RCC 7860 (cell line): ENCODE measurements at places on chromosomes 5 and 9.

GRCh38 chr9:88533951-88534455, 975 bp upstream of the NXNL2 start:
- peak; percentile 92 for DNase-seq

DNA sequence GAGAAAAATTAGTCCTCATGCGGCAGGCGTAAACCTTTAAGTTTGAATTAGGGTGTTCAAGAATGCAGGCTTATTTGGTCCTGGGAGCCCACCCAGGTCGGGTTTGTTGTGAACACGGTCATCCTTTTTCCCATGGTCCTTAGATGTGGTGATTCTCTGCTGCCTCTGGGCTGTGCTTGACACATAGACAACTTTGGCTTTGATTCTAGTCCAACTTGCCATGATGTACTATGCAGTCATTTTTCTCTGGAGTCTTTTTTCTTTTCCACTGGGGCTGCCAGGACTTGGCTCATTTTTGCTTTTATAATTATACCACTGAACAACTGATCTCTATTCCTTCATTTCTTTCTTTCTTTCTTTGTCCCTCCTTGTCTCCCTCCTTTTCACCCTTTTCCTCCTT, 218.6 kb downstream of the SREK1 start:
- no peak for DNase-seq

DNA sequence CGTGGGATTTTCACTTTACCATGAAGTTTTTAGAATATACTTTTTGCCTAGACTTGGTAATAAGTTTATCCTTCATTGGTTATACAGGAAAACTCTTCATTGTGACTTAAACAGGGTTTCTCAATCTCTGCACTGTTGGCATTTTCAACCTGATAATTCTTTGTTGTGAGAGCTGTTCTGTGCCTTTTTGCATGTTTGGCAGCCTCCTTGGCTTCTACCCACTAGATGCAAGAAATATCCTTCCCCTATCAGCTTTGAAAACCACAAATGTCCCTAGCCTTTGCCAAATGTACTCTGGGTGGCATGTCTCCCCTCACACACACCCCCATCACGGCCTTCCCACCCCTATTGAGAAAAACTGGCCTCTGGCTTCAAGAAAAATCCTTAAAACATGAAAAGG, 180.9 kb downstream of the ESM1 start:
- no peak for DNase-seq

DNA sequence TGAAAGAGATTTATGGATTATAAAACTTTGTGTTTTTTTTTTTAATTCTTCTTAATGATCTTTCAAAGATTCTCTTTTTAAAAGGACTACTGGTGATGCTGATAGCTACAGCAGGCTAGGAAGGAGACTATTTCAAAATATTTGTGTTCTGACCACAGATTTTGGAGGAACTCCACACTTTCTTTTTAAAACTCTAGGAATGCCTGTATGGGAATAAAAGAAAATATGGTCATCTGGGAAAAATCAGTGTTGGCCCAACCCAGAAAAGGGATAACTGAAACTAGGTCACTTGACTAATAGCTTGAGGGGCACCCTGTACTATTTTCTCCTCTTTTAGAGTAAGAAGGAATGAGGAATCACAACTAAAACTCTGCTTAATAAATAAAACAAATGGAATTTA, 97.6 kb upstream of the ADAMTS19 start:
- DNase-seq = no peak

GRCh38 chr5:41827792-41828191, 42.4 kb downstream of the OXCT1 start:
- no peak for DNase-seq

DNA sequence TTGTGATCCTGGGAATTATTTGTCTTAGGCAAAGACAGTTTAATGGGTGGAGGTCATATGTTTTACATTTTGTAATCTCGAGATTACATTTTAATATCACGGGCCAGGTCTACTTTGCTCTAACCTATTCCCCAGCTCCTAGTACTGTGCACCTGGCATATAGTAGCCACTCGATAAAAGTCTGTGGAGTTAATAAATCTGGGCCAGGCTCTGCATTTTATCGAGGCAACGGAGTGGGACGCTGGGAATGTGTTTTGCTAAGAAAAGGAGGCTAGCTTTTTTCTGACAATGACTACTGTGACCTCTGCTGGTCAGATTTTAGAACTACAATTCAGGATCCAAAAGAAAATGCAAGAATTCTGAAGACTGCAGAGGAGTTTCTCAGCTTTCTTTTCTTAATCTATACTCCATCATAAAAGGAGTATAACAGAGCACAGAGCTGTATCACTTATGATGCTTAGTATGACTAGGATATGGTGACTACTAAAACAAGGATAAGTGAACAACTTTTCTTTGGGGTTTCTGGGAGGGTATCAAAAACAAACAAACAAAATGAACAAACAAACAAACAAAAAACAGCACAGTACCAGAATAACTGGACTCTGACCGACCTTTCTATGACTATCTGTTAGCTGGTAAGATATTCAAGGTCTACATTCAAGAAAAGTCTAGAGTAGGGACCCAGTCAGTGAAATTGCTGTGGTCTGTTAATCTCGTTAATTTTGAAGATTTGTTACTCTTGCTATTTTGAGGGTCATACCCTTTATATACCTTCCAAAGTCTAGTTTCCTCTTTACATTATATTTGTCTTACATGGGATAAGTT, 46.1 kb upstream of the CER1 start:
- DNase-seq = peak; percentile 35

- DNase-seq = no peak
Measured at GRCh38 chr5:172417983-172418630, 36.2 kb downstream of the SH3PXD2B start.

DNA sequence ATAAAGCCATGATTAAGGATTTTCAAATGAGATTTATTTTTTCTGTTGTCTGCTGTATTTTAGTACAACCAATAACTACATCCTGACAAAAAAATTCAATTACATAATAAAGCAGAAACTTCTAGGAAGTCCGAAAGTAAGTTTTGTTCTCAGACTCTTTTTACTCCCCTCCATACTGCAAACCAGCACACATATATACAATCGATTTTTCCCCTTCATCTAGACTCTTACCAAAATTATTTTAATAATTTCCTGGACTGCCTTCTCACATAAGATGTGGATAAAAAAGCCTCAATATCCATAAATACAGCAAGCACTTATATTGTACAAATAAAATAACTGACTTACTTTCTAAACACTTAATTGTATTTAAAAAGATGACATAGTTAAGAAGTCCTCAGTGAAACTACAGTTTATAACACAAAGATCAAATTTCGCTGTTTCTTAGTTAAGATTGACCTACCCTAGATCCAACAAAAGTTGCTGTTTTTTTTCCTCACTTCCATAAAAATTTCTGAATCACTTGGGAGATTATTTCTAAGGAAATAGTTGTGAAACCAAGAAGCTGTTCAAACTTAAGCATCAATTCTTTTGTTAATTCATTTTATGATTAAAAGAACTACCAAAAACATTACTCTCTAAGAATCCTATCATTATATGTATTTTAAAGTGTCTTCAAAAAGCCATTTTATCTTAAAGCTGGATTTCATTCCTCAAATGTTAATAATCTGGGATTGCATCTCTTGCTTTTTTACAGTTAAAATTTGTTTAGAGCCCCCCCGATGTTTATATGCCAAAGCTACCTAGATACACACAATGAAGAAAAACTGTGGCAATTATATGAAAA, 74.7 kb upstream of the IFNE start:
- DNase-seq = no peak

- peak; percentile 78 for DNase-seq
Measured at GRCh38 chr5:40477856-40478546, 201.7 kb upstream of the PTGER4 start.

GRCh38 chr5:73908395-73908794, 282.4 kb downstream of the ARHGEF28 start:
- no peak for DNase-seq

DNA sequence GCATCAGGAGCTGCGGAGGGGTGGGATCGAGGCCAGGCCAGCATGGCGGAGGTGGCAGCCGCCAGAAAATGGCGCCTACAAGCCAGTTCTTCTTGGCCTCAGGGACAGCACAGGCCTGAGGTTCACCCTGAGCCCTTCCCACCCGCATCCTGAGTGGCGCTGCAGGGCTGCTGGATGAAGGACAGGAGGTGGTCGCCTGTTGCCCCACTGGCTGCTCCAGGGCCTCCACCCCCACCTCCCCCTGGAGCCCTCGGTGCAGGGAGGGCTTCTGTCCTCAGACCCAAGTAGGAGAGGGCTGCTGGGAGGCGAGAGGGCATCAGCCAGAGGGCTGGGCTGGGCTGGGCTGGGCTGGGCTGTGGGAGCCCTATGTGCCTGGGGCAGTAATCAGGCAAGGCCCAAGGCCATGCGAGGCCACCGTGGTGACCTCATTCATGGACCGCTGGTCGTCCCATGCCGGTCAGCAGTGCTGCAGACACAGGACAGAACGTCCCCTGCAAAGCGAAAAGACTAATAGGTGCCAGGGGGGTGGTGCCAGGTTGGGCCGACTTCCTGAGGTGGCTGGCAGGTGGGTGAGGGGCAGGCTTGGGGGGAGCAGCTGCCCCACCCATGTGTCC, 13.8 kb downstream of the GPSM1 start:
- DNase-seq = no peak

DNA sequence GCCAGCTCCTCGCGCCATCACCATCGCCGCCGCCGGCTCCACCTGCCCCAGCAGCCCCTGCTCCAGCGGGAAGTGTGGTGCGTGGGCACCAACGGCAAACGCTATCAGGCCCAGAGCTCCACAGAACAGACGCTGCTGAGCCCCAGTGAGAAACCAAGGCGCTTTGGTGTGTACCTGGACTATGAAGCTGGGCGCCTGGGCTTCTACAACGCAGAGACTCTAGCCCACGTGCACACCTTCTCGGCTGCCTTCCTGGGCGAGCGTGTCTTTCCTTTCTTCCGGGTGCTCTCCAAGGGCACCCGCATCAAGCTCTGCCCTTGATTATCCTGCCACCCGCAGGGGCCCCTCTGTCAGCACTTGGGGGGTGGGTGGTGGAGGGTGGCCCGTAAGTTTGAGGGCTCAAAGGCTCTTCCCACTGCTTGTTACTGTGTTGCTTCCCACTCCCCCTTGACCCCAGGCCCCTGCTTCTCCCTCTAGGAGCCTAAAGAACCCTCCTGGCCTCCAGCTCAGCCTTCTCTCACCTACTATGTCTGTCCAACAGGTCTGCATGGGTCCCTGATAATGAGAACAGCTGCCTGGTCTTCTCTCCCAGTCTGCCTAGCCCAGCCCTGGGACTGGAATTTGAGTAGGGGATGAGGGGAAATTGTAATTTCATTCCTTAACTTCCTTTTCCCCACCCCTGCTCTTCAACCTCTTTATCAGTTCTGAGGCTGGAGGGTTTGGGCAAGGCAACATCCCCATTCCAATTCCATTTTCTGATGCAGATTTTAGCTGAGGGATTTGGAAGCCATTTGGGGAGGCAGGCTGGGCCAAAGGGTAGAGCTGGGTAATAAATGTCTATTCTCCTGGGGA, 9.0 kb downstream of the RACK1 start:
- no peak for DNase-seq

DNA sequence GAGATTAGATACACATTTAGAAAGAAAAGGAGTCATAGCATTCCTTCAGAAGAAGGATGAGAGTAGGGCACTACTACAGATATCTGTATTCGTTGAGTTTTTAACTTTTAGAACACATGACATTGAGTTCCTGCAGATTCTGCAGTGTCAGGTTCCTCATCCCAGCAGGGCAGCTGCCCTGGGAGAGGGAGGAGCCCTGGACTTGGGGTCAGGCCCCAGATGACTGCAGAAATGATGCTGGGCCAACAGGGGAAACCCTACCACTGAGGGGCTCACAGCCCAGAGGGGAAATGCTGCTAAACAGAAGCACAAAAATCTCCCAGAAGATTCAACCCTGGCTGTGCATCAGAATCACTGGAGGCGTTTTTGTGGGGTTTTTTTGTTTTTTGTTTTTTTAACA, 68.9 kb upstream of the TAF1L start:
- no peak for DNase-seq

- no peak for DNase-seq
Measured at GRCh38 chr9:110947491-110948044, 90.7 kb downstream of the LPAR1 start.

GRCh38 chr9:129264388-129264787, 86.3 kb upstream of the IER5L start:
- no peak for DNase-seq

DNA sequence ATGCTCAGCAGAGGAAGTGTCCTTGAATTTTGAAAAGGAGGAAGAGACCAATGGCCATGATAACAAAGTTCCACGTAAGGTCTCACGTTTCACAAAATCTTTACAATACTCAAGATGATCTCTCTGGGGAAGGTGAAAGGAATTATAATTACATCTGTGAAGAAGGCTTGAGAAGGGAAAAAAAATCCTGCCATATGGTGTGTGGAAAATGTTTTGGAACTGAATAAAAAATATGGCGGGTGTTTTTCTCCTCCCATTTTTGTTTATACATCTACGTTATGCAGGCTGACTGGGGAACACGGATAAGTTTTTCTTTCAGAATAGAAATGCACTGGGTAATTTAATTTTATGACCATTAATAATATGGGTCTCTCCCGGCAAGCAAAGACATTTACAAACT, 425.6 kb upstream of the BRINP1 start:
- no peak for DNase-seq

DNA sequence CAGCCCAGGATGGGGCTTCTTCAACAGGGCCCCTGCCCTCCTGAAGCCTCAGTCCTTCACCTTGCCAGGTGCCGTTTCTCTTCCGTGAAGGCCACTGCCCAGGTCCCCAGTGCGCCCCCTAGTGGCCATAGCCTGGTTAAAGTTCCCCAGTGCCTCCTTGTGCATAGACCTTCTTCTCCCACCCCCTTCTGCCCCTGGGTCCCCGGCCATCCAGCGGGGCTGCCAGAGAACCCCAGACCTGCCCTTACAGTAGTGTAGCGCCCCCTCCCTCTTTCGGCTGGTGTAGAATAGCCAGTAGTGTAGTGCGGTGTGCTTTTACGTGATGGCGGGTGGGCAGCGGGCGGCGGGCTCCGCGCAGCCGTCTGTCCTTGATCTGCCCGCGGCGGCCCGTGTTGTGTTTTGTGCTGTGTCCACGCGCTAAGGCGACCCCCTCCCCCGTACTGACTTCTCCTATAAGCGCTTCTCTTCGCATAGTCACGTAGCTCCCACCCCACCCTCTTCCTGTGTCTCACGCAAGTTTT, 23.6 kb downstream of the PCDHGC5 start:
- DNase-seq = no peak
